ENCODE measurements at places on chromosomes 1 and 21.

- DNase-seq = no peak
Observed at GRCh38 chr1:22163564-22163963, 20.7 kb upstream of the WNT4 start.

DNA sequence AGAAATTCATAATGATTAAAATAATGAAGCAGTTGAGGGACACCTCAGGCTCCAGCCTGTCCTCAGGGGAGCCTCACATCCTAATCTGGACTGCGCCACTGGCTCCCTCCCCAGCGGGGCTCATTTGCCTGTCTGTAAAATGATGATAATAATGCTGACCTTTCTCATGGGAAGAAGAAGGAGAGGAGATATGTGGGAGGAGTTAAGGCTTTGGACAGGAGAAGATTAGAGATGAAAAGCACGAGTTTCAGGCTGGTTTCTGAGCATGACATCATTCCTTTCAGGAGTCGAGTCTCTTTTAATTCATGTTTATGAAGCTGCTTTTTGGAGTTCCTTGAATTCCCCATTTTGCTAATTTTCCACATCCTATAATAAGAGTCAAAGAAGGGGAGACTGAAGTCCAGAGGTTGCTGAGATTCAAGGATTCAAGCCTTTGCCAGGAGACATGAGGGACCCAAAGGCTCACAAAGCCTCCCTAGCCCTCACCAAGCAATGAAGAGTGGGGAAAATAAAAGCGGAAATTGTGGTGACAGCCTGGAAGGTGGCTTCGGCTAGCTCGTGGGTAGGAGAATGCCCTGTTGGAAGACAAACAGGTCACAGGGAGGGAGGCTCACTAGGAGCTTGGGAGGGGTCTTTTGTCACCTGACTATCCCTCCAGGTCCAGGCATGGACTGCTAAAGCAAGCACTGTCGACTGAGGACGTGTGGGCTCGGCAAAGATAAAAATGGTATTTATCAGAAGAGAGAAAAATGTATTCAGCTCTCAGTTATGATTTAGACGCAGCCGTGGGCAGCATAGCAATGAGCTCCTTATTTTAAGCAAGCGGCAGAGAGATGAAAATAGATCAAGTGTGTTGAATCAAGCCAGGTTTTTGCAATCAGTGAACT is 27.5 kb upstream of the STMN1 start:
- DNase-seq = no peak

DNA sequence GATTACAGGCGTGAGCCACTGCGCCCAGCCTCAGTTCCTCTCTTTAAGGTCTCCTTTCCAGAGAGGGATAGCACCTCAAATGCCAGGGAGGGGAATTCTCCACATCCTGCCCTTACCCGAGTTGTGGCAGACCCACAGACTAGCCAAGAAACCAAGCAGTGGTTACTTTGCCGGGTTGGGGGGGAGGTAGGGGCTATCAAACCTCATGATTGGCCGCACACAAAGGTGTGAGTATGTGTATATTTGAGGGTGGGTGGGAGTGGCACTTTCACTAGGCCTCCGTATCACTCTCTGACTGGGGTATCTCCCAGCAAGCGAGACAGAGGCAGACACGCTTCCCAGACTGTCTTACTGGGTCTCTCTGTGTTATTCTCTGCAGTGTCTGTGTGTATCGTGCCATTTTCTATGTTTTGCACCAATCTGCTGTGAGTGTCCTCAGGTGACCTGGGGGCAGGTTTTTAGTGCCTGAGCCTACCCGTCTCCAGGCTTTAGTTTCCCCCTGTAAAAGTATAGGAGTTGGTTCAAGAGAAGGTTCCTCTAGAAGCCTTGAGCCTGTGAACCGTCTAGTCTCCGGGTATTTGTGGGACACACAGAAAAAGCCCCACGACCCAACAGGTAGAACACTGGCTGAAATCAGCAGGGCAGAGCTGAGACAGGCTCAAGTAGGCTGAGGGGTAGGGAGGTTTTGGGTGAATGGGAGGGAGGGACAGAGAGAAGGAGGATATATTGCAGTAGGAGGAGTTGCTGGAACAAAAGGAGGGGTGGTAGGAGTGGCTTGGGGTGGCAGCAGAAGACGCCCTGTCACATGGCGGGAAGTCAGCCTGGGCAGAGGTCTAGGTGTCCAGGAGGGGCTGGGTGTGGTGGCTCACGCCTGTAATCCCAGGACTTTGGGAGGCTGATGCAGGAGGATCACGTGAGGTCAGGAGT is 10.3 kb downstream of the LMNA start:
- no peak for DNase-seq

DNA sequence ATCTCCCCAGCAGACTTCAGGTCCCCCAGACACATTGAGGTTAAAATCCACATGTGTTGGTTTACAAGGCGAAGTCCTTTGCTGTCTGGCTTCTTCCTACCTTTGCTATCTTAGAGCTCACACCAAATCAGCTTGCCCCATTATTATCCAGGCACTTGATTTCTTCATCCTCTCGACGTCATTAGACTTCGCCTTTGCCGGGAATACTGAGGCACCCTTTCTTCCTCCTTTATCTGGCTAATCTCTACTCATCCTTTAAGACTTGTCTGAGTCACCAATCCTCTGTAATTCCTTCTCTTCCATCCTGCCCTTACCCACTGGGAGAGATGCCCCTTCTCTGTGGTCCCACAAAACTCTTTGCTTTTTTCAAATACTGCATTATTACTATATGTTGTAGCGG is 9.2 kb upstream of the XCL2 start:
- no peak for DNase-seq

DNA sequence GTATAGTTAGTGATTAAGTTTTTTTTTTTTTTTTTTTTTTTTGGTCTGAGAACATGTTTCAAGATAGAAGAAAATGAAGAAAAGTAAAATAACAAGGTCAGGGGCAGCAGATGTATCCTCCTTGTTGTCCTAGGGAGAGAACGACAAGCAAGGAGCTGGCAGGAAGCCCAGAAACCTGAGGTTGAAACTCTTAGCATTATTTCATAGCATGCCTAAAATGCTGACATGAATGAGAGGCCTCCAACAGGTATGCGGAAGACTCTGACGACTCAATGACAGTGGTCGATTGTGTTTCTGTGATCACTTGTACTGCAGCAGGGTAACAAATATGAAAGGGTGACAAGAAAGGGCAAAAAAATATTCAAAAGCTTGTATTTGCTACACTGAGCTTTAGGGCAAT is 415.9 kb downstream of the PLA2G4A start:
- no peak for DNase-seq

- DNase-seq = no peak
Observed at GRCh38 chr1:167344112-167344511, 123.4 kb downstream of the POU2F1 start.

DNA sequence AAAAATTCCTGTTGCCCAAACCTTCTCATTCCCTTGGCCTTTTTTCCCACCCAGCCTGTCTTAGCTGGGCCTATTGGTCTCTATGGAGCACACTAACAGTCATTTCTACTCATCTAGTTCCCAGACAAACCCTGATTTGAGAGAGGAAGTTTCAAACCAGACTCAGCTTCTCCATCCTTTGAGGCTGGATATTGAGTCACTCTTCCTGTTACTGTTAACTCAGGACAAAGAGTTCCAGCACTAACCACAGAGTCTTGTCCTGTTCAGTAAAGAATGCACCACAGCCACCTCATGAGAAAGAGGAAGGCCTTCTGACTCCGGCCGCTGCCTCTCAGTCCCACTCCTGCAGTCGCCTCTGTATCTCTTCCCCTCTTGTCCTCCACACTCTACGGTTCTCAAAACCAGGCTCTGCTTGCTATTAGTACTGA is 137.8 kb downstream of the PTPRC start:
- DNase-seq = no peak
